ENCODE measurements at places on chromosomes 1 and 21. TPM values are rescaled to one million over a fixed set of nuclear protein-coding genes. Genes with fewer than 3 reads are reported as not detected.

OXCT2 gene
- total RNA-seq, result 0.36 TPM

TMEM81 gene
- 3.7 TPM for total RNA-seq

REN gene
- total RNA-seq, result not detected

PROX1 gene
- 7.2 TPM for total RNA-seq

RASAL2 gene
- total RNA-seq, result 82.1 TPM

KIF17 gene
- 1.8 TPM for total RNA-seq

CACNA1S gene
- 0.08 TPM for total RNA-seq

ABCA4 gene
- total RNA-seq, result 51.7 TPM

DNA sequence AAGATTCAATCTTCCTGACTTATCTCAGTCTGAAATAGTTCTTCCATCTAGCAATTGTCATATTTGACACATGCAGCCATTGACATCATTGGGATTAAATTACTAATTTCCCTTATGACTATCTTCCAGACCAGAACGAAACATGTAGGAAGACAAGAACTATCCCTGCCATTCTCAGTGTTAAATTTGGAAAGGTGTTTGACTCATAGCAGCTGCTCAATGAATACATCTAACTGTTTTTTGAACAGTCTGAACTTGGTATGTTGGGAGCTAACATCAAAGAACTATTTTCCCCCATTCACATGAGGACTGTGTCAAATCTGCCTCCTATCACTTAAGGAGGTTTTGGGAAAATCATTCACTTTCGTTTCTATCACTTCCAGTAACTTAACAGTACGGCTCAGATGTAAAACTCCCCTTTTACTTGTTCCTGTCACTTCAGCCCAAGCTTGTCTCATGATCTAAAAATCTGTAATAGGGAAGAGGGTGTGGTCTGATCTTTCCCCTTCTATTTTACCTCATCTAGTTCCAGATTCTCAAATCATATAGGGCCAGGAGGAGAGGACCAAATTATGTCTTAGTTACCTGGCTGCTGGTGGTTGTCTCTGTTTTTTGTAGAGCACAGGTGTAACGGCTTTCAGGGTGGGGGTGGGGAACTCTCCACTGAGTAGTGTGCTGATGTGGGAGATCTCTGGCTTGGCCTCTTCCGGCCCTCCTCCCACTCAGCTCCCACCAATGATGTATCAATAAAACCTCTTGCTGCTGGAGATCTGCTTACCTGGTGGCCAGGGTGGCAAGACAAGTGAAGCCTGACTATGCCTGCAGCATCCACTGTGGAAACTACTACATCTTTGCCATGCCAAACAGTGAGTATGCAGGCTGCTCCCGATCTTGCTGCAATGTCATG lies 26.2 kb upstream of the SLAMF1 start:
- no peak overlapping the region for H3K4me3 ChIP-seq
- DNase-seq, result no peak
- peaks cover 17% of the 10 kb centered on the region for H3K4me1 ChIP-seq
- H3K27me3 ChIP-seq, result no peaks in the 10 kb centered on the region

DNA sequence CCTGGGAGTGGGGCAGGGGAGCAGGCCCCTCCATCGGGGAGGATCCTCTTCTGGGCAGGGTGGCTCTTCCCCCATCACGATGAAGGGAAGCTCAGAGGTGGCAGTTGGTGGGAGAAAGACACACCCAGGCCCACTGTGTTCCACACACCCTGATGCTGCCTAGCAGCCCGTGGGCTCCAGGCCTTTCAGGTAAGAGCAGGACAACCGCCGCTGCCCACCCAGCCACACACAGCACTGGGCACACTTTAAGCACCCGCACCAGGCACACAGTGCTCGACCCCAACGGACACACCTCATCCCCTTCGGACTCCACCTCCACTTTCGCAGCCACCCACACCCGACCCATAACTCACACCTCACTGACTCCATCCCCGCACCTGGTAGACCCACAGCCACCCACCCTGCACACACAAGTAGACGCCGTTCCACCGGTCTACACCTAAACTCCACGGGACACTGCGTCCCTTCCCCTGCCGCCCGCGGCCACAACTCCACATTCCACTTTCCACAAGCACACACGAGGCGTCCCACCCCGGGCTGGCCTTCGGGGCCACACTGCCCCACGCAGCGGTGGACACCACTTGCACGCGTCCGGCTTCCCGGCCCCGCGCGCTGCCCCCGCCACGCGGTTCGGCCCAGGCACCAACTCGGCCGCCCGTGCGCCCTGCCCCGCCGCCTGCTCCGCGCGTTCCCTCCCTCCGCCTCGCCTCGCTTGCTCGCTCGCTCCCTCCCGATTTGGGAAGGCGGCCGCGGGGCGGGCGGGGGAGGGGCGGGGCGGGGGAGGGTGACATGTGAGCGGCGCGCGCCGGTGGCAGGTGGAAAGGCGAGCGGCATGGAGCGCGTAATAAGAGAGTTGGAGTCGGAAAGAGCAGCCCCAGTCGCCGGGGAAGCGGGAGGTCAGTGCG lies at the start of gene KCNQ4:
TSS of gene KCNQ4 (plus strand) at position 787 of the 905 bp plus-strand sequence. CDS start 307 bp downstream, outside the sequence.
- H3K4me1 ChIP-seq, result peaks cover 17% of the 10 kb centered on the region
- peaks cover 8% of the 10 kb centered on the region for H3K36me3 ChIP-seq
- H3K4me3 ChIP-seq, result peak within 1 kb of the TSS; percentile 83
- peak; percentile 31 for DNase-seq
- peaks cover 24% of the 10 kb centered on the region for H3K27me3 ChIP-seq

DNA sequence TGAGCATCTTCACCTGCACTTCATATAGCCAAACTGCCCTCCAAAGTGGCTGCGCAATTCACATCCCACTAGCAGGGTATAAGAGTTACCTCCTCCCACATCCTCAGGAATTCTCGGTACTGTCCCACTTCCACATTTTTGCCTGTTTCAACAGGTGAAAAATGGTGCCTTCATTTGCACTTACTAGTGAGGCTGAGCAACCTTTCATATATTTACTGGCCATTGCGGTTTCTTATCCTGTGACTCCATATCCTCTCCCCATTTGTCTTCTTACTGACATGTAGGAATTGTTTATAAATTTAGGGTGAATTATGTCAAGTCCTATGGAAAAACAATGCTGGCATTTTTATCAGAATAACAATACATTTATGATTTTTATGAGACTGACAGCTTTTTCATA lies 61.9 kb downstream of the NIBAN1 start:
- H3K4me3 ChIP-seq, result no peak overlapping the region
- no peak for DNase-seq
- H3K27me3 ChIP-seq, result peaks cover under 1% of the 10 kb centered on the region
- no peak overlapping the region for H3K27ac ChIP-seq
- H3K4me1 ChIP-seq, result no peaks in the 10 kb centered on the region

DNA sequence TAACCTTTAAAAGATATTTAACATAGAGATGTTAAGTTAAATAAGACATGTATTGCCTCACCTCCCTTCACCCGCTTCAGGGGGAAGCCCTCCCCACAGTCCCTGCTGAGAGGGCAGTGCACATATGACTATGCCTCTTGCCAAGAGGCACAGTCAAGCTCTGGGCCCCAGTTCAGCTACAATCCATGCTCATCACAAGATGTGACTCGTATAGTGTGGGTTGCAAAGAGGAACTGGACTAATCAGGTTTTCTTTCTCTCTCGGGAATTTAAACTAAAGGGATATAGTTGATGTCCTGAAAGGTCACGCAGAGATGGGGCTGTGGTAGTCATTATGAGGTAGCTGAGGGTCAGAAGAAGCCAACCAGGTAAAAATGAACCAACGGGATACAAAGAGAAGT lies 35.6 kb downstream of the LYST start:
- H3K4me3 ChIP-seq, result no peak overlapping the region
- no peak for DNase-seq
- H3K4me1 ChIP-seq, result no peaks in the 10 kb centered on the region
- H3K36me3 ChIP-seq, result no peaks in the 10 kb centered on the region
- no peak overlapping the region for H3K27ac ChIP-seq

DNA sequence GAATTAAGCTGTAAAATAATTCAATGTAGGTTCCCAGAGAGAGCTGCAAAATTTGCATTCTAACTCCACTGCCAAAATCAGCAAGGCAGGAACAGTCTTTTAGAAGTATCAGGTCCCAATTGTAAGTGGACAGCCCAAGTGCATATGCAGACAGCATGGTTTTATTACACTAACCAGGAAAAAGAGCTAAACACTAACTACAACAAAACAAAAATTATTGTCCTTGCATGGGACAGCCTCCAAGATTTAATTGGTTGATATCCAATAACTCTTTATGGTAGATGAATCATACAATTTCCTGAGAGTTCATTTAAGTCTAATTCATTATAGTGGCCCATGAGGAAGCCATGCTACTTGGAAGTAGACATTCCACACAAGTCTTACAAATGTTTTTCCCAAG lies 154.3 kb upstream of the ZNF648 start:
- H3K27ac ChIP-seq, result no peak overlapping the region
- no peaks in the 10 kb centered on the region for H3K36me3 ChIP-seq
- no peak overlapping the region for H3K4me3 ChIP-seq
- no peak for DNase-seq

DNA sequence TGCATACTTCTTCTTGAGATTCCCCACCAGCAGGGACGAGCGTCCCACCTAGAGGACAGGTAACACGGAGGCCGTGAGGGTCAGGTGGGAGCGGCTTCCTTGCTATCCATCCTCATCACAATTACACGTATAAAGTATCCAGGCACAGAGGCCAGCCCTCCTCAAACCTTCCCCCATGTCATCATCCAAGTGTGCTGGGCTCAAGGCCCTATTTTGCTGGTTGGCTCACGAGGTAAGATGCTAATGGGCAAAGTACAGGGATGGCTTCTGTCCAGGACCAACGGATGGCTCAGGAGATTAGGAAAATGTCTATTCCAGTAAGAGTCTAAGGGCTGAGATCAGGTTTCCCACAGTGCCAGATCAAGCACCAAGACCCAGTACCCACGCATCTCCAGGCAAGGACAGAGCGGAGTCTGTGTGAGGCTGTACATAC lies 11.5 kb upstream of the A3GALT2 start:
- DNase-seq, result no peak
- H3K4me1 ChIP-seq, result peaks cover 45% of the 10 kb centered on the region
- peak overlapping the region; percentile 67 for H3K27ac ChIP-seq
- H3K4me3 ChIP-seq, result peak overlapping the region; percentile 72
- peaks cover 54% of the 10 kb centered on the region for H3K36me3 ChIP-seq

DNA sequence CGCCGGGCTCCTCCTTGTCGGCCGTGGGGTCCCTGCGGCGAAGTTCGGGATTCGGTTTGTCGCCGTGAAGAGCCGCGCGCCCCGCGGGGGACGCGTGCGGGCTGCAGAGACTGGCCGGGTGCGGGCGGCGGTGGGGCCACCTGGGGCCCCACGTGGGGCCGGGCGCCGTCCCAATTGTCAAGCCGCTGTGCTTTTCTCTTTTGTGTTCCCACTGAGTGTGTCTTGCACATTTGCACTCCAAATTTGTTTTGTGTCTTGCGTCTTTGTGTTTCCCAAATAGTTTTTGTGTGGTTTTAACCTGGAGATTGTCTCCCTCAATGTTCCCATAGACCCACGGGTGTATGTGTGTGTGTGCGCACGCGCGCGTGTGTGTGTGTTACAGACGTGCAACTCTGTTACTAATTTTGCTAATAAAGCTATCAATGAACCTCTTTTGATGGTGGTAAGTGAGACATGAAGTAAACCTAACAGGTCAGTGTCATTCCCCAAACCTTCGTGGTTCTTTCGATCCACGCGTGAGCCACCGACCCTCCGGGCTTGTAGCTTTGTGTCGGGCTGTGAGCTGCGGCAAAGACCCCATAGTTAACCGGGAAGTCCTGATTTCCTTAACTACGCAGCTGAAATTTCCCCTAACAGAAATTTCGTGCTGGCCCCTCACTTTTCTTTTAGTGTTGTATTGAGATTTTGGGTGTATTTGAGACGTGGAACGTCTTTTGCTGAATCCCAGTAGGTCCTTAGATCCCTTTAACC lies 708 bp downstream of the PRDM2 start:
- H3K4me3 ChIP-seq, result peak overlapping the region; percentile 95
- peak overlapping the region; percentile 78 for H3K27ac ChIP-seq
- H3K4me1 ChIP-seq, result peaks cover 6% of the 10 kb centered on the region
- peaks cover 8% of the 10 kb centered on the region for H3K36me3 ChIP-seq
- peaks cover 9% of the 10 kb centered on the region for H3K27me3 ChIP-seq
- peak; percentile 20 for DNase-seq

DNA sequence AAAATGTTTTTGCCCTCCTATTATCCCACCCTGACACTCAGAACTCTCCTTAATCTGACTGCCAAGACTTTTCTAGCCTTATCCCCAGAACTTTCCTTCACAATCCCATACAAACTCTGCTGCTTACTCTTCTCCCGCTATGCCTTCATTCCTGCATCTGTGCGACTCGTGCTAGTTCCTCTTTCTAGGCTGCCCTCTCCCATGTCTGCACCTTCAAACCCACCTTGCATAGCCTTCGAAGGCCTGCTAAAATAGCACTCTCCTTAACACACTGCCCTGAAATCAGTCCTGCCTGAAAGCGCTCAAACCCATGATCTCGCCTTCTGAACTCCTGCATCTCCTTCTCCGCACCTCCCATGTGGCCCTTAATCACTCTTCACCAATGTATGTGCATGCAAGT lies 2.5 kb upstream of the NCF2 start:
- peaks cover 12% of the 10 kb centered on the region for H3K4me1 ChIP-seq
- peaks cover 3% of the 10 kb centered on the region for H3K36me3 ChIP-seq
- H3K27me3 ChIP-seq, result peaks cover 3% of the 10 kb centered on the region
- H3K27ac ChIP-seq, result no peak overlapping the region

- H3K4me1 ChIP-seq, result peaks cover 6% of the 10 kb centered on the region
- H3K4me3 ChIP-seq, result no peak overlapping the region
- no peak for DNase-seq
- no peaks in the 10 kb centered on the region for H3K27me3 ChIP-seq
- no peak overlapping the region for H3K27ac ChIP-seq
Measured at GRCh38 chr1:52531249-52531872, 21.5 kb downstream of the TUT4 start.

- H3K27ac ChIP-seq, result no peak overlapping the region
- H3K4me3 ChIP-seq, result no peak overlapping the region
- H3K27me3 ChIP-seq, result no peaks in the 10 kb centered on the region
- no peaks in the 10 kb centered on the region for H3K4me1 ChIP-seq
- DNase-seq, result no peak
- no peaks in the 10 kb centered on the region for H3K36me3 ChIP-seq
Measured at GRCh38 chr1:240720976-240721375, 109.0 kb upstream of the GREM2 start.

- H3K36me3 ChIP-seq, result no peaks in the 10 kb centered on the region
- no peaks in the 10 kb centered on the region for H3K4me1 ChIP-seq
Measured at GRCh38 chr1:170410401-170411166, 121.4 kb upstream of the GORAB start.

- peaks cover 7% of the 10 kb centered on the region for H3K4me1 ChIP-seq
- H3K27ac ChIP-seq, result no peak overlapping the region
- H3K4me3 ChIP-seq, result no peak overlapping the region
- no peak for DNase-seq
- H3K36me3 ChIP-seq, result no peaks in the 10 kb centered on the region
Measured at GRCh38 chr1:34270181-34270580, 93.5 kb downstream of the C1orf94 start.

- peaks cover 4% of the 10 kb centered on the region for H3K36me3 ChIP-seq
- peaks cover 3% of the 10 kb centered on the region for H3K27me3 ChIP-seq
- DNase-seq, result no peak
- peaks cover 20% of the 10 kb centered on the region for H3K4me1 ChIP-seq
- H3K27ac ChIP-seq, result peak overlapping the region; percentile 39
Measured at GRCh38 chr1:227315629-227316346, 2.5 kb downstream of the CDC42BPA start.

- DNase-seq, result peak; percentile 78
- no peaks in the 10 kb centered on the region for H3K36me3 ChIP-seq
- peaks cover 2% of the 10 kb centered on the region for H3K27me3 ChIP-seq
Measured at GRCh38 chr1:119675349-119676345, 27.6 kb upstream of the ZNF697 start.

All from endothelial cell (in vitro differentiated cells).